ENCODE measurements at places on chromosomes 2 and 18.

GRCh38 chr2:181177376-181177775 lies 197.0 kb downstream of the UBE2E3 start:
- no peak for DNase-seq

GRCh38 chr2:27194538-27195354 lies 17.1 kb upstream of the ATRAID start:
- no peak for DNase-seq

DNA sequence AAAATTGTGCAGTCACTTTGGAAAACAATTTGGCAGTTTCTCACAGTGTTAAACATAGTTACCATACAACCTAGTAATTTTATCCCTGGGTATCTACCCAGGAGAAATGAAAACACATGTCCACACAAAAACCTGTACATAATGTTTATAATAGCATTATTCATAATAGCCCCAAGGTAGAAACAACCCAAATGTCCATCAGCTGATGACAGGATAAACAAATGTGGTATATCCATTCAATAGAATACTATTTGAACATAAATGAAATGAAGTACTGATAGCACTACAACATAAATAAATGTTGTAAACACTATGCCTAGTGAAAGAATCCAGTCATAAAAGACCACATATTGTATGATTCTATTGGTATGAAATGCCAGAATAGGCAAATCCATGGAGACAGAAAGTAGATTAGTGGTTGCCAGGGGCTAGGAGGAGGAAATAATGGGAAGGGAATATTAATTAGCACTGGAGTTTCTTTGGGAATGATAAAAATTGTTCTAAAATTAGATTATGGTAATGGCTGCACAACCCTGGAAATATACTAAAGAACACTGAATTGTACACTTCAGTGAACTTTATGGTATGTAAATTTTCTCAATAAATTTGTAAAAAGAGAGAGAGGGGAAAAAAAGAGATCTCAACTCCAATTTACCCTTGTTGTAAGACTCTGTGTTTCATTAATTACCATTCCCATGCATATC lies 20.8 kb upstream of the VIT start:
- DNase-seq = no peak

DNA sequence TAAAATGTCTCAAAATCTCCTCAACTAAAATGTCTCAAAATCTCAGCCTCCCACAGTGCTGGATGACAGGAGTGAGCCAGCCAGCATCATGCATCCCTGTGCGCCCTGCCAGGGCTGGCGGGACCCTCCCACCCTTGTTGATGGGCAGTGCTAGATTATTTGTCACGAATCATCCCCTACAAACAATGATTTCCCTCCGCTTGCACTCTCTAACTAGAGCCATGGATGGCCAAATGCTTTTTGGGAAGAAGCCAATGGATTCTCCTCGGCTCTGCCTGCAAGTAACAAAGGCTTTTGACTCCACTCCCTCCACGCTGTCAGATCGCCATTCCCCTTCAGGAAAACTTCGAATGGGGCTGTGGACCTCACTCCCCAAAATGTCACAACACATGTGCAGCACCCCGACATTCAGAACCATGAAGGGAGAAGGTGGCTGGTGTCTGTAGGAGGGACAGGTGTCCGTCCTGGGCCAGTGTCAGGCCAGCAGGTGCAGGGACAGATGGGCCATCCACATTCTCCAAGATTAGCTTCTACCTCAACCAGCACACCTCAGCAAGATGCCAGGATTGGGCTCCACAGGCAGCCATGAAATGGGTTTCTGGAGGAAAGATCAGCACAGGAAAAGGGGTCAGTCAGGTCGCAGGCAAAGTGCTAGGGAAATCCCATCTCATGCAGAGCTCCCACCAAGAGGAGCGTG lies 11.5 kb downstream of the AMER3 start:
- DNase-seq = no peak

DNA sequence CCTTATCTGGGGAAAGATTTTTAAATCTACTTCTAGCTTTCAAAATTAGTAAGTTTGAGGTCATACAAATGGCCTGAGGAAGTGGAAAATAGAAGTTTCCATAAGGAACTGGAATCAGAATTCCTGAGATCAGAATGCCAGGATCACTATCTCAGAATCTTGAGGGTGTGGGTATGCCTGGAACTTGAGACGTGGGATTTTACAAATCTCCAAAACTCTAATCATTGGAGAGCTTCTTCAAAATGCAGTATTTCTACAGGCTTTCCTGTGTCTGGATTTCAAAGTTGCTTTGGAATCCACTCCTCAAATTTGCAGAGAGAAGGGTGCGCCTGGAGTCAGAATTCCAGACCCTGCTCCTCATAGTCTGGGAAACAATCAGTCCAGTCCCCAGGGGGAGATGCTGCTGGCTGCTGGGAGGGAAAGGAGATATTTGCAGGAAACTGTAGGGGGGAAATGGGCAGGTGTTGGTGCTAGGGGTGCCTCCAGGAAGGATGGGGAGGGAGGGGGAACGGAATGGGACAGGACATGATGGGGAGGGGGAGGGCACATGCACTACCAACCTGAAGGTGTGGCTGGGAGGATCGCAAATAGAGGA lies 31.0 kb upstream of the CATIP start:
- no peak for DNase-seq

DNA sequence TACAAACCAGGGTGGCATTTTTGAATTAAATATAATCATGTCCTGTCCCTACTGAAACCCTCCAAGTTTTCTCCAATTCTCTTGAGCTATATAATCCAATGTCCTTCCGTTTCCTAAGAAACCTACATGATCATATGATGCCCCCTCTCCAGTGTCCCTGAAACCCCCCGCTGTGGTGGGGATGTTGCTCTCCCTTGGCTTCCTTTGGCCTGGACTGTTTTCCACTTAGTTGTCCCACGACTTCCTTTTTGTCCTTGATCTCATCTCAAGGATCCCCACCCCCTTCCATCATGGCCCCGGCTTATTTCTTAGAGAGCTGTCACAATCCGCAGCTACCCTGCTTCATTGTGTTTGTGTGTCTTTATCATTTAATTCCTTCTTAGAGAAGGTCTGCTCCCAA lies 43.8 kb downstream of the TMEM18 start:
- no peak for DNase-seq
